ENCODE measurements at places on chromosomes 12 and 14.

- DNase-seq, result no peak
Measured at GRCh38 chr14:104142946-104143470, 4.6 kb downstream of the KIF26A start.

GRCh38 chr14:88013750-88014349 lies 8.9 kb downstream of the GPR65 start:
- peak; percentile 77 for DNase-seq

GRCh38 chr12:113186033-113186365 lies 478 bp downstream of the RITA1 start:
- no peak for DNase-seq

DNA sequence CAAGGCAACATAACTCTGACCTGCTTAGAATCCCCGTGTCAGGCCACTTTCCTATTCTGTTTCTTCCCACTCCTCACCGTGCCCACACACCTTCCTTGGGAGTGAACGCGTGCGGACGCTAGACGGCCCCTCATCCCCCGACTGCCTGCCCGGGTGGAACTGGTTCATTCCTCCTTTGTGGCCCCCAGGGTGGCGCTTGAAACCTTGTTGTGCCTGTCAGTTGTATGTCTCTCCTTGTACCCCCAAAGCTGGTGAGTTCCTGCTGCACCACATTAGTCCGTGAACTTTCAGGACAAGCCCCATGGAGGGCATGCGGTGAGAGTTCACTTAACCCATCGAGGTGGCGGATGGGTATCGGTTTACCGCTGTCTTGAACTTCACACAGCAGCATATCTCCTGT lies 46.7 kb downstream of the SSH1 start:
- no peak for DNase-seq

- no peak for DNase-seq
Measured at GRCh38 chr14:39673270-39673711, 241.1 kb upstream of the FBXO33 start.

GRCh38 chr14:92728759-92729364 lies 19.6 kb downstream of the LGMN start:
- DNase-seq, result peak; percentile 27

DNA sequence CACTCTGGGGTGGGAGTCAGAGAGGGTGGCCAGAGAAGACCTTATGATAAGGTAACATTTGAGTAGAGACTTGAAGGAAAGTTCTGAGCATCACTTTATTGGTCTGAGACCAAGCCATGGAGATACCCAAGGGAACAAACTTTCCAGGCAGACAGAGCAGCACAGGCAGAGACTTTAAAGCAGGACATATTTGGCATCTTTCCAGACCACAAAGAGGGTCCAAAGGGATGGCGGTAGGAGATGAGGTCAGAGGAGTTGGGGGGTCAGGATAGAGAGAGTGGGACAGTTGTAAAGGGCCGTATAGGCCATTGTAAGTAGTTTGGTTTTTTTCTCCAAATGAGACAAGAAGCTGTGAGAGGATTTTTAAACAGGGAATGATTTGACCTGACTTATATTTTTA lies 344.4 kb downstream of the SEC23A start:
- DNase-seq, result no peak

DNA sequence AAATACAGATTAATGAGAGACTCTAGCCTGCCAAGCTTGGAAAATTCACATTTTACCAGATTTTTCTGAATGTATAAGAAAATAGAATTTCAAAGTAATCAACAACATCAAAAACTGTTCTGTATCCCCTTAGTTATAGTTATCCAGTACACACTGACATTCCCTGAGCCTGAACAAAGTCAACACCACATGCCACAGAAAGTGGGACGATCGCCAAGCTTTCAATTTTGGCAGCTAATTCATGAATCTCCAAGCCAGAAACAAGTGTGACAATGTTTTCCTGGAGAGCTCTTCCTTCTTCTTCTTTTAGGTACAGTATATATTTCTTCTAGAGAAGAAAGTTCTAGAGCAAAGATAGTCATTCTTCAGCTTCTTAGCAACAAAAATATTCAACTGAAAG lies 290.2 kb downstream of the PRKD1 start:
- DNase-seq, result peak; percentile 85

DNA sequence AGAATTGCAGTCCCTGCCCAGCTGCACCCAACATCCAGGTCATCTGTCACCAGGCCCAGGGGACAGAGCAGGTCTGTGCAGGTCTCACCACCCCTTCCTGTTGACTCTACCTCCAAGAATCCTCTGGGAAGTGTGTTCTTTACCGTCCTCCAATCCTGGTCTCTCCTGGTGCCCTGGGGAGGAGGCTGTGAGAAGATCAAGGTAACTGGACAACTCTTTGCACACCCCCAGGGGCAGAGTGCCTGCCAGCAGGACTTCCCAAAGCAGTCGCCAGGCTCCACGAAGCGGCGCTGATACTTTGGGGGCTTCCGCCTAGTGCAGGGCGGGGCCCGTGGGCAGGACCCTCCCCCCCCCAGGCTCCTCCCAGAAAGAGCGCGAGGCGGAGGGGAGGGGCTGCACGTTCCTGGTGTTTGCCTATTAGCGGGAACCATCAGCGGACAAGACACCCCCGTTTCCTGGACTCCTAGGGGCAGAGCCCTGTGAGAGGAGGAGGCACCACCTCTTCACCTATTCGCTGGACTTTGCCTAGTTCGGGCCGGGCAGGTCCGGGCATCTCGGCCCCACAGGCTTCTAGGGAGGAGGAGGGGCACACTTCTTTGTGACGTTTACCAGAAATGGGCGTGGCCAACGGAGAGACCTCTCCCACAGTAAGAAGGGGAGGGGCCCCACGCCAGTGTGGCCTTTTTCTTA lies 918.0 kb downstream of the AACS start:
- no peak for DNase-seq

DNA sequence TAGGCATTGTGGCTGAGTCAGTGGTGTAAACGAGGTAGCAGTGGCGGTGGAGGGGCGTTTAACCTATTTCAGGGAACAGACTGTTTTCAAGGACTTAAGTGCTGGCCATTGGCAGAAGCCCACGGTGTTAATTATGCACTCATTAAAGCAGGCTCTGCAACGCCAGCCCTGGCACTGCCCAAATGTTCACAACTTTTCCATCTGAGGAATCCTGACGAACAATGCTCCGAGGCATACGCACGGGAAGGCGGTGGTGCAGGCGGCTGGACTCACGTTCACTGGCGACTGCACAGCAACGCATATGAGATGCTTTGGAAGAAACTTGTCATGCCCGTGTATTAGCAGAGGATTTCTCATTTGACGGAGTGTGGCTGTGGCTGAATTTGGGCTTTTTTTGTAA lies 70.6 kb upstream of the SLC24A4 start:
- DNase-seq, result no peak

DNA sequence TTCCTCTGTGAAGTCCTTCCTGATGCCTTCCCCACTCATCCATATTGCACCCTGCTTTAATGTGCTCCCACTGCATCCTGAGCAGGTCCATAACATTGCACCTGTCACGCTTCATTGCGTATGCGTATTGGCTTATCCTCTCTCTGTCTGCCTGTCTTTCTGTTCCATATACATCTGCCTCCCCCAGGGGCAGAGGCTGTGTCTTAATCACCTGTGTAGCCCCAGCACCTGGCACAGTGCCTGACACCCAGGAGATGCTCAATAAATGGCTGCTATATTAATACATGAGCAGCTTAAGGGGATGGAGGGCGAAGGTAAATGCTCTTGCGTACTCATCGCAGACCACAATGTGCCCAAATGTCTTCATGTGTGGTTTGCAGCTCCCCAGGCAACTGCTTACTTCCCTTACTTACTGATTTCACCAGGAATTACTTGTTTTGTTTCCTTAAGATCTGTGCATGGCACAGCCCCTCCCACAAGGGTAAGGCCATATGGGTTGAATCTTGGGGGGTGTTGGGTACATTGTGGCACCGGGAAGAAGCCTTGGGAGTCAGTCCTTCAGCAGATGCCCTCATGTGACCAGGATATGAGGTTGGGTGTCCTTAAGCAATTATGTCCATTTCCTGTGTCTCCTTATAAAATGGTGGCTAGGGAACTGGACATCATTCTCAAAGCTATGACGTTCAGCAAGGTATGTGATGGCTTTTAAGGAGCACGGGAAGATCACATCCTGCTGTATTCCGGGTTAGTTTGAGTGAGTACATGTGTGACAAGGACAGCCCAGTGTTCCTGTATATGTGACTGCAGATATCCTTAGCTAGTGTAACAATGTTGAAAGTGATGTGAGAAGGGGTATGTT lies 848 bp upstream of the CPNE6 start:
- DNase-seq, result no peak

GRCh38 chr14:97402279-97402678 lies 605.1 kb downstream of the VRK1 start:
- no peak for DNase-seq

DNA sequence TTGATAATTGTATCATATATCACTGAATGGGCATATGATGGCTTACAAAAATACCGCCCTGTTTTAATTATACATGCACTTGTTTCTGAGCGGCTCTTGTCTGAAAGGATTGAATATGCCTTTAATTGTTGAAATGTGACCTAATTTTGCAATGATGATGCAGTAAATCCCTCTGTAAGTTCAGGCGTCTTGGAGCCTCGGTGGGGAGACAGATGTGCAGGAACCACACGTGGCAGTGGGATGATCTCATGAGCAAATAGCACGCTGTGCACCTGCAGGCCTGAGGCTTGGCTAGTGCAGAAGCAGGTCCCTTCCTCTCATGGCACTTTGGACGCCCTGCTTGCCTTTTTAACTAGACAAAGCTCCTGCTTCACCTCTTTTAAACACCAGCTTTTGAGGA lies 49.3 kb upstream of the ASPG start:
- peak; percentile 2 for DNase-seq

- no peak for DNase-seq
Measured at GRCh38 chr12:14558473-14558959, 9.2 kb downstream of the PLBD1 start.

GRCh38 chr14:68584786-68585185 lies 208.1 kb downstream of the ZFP36L1 start:
- DNase-seq, result peak; percentile 1

GRCh38 chr14:71308671-71309070 lies 401.4 kb downstream of the PCNX1 start:
- DNase-seq, result no peak
